Fibroblast of lung (primary cell): ENCODE measurements at places on chromosomes 1 and 21. TPM values are rescaled to one million over a fixed set of nuclear protein-coding genes. Genes with fewer than 3 reads are reported as not detected.

DNA sequence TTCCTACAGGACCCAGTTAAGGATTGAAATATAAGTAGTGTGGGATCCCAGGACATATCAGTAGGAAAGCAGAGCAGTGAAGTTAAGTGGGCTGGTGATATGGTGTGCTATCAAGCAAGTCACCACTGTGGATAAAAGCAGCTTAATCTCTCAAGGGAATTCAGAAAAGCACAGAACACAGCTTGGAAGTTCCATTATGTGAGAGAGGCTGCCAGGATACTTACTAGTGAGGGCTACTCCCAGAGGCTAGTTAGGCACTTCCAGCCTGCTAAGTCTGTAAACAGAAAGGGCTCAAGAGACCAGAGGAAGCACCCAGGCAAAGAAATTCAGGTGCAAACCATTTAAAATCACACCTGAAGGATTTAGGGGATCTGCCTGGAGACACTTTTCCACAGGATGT is 18.8 kb upstream of the GRIK1 start:
- no peaks in the 10 kb centered on the region for H3K36me3 ChIP-seq
- DNase-seq, result no peak
- no peaks in the 10 kb centered on the region for H3K27me3 ChIP-seq
- H3K27ac ChIP-seq, result no peak overlapping the region

DNA sequence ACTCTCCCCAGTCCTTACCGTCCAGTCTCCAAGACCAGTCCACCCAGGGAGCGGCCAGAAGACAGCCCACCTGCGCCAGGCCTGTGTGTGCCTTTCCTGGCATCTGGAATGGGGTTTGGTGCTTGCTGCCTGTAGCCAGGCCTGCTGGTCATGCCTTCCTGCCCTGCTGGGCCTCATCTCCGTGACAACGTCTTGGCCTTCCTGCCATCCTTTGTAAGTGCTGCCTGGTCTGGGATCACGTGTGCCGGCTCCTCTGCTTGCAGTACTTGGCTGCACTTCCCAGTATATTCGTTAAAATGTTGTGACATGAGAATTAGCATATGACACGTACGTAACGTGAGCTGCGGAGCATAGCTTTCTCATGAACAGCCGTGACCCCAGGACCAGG is 145.3 kb upstream of the COL6A1 start:
- H3K27ac ChIP-seq, result no peak overlapping the region
- H3K36me3 ChIP-seq, result no peaks in the 10 kb centered on the region
- H3K27me3 ChIP-seq, result no peaks in the 10 kb centered on the region
- H3K4me3 ChIP-seq, result no peak overlapping the region
- H3K4me1 ChIP-seq, result no peaks in the 10 kb centered on the region

GRCh38 chr1:234303231-234303630 is 70.0 kb upstream of the COA6 start:
- H3K27me3 ChIP-seq, result no peaks in the 10 kb centered on the region
- H3K27ac ChIP-seq, result no peak overlapping the region
- H3K36me3 ChIP-seq, result no peaks in the 10 kb centered on the region

DNA sequence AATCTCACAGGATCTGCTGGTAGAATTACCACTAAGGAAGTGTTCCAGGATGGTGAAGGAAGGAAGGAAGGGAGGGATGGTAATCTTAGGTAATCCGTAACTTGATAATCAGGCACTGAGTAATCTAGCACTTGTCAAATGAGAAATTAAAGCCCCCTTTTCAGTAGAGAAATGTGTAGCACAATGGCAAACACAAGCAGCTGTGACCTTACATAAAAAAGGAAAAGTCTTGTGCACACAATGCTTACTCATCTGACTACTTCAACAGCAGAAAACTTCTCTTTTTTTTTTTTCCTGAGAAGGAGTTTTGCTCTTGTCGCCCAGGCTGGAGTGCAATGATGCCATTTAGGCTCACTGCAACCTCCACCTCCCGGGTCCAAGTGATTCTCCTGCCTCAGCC is 6.1 kb downstream of the NUP210L start:
- no peaks in the 10 kb centered on the region for H3K36me3 ChIP-seq
- peak; percentile 39 for DNase-seq
- H3K27me3 ChIP-seq, result no peaks in the 10 kb centered on the region
- H3K4me3 ChIP-seq, result no peak overlapping the region

DNA sequence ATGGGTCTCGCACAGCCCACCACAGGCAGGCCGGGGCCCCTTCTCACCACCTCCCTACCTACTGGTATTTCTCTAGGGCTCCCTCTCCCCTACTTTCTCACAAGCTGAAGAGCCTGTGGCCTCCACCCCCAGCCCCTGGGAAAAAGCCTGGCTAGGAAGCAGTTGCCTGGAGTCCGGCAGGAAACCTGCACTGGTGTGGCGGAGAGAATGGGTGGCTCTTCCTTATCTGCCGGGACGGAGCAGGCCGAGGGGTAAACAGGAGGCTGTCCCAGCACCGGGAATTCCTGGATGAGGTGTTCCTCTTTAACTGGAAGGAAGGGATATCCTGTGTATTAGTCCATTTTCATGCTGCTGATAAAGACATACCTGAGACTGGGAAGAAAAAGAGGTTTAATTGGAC is 125.8 kb downstream of the TLR5 start:
- DNase-seq, result no peak
- no peak overlapping the region for H3K4me3 ChIP-seq
- H3K27ac ChIP-seq, result no peak overlapping the region
- H3K27me3 ChIP-seq, result no peaks in the 10 kb centered on the region

- no peaks in the 10 kb centered on the region for H3K36me3 ChIP-seq
- H3K4me3 ChIP-seq, result no peak overlapping the region
- no peaks in the 10 kb centered on the region for H3K4me1 ChIP-seq
- H3K27me3 ChIP-seq, result no peaks in the 10 kb centered on the region
Observed at GRCh38 chr1:197787056-197787455, 11.8 kb upstream of the DENND1B start.

GRCh38 chr1:203091761-203092330 is 6.0 kb upstream of the MYOG start:
- H3K4me1 ChIP-seq, result no peaks in the 10 kb centered on the region
- no peak overlapping the region for H3K4me3 ChIP-seq
- peaks cover 14% of the 10 kb centered on the region for H3K27me3 ChIP-seq
- H3K36me3 ChIP-seq, result no peaks in the 10 kb centered on the region
- no peak for DNase-seq
- no peak overlapping the region for H3K27ac ChIP-seq

- no peak overlapping the region for H3K27ac ChIP-seq
- H3K27me3 ChIP-seq, result no peaks in the 10 kb centered on the region
- peaks cover 14% of the 10 kb centered on the region for H3K4me1 ChIP-seq
- no peaks in the 10 kb centered on the region for H3K36me3 ChIP-seq
Observed at GRCh38 chr1:235940285-235940684, 73.6 kb upstream of the LYST start.

The LORICRIN gene
- not detected in 2 replicates for total RNA-seq

The C1orf21 gene
- total RNA-seq, result 42.4 and 53.0 TPM in 2 replicates

The PSMB2 gene
- total RNA-seq, result 13.9 and 18.3 TPM in 2 replicates
